ENCODE measurements at places on chromosomes 1 and 21. TPM values are rescaled to one million over a fixed set of nuclear protein-coding genes. Genes with fewer than 3 reads are reported as not detected.

SV2A gene
- total RNA-seq = 2.5 TPM

AMY1C gene
- not detected for total RNA-seq

GRCh38 chr21:16312321-16312720 is 582.5 kb downstream of the USP25 start:
- no peaks in the 10 kb centered on the region for H3K36me3 ChIP-seq
- no peak overlapping the region for H3K4me3 ChIP-seq
- DNase-seq = no peak
- no peaks in the 10 kb centered on the region for H3K27me3 ChIP-seq

GRCh38 chr21:34333121-34333739 is 30.6 kb upstream of the KCNE2 start:
- H3K4me1 ChIP-seq = peaks cover 5% of the 10 kb centered on the region
- no peak overlapping the region for H3K4me3 ChIP-seq
- no peaks in the 10 kb centered on the region for H3K27me3 ChIP-seq

DNA sequence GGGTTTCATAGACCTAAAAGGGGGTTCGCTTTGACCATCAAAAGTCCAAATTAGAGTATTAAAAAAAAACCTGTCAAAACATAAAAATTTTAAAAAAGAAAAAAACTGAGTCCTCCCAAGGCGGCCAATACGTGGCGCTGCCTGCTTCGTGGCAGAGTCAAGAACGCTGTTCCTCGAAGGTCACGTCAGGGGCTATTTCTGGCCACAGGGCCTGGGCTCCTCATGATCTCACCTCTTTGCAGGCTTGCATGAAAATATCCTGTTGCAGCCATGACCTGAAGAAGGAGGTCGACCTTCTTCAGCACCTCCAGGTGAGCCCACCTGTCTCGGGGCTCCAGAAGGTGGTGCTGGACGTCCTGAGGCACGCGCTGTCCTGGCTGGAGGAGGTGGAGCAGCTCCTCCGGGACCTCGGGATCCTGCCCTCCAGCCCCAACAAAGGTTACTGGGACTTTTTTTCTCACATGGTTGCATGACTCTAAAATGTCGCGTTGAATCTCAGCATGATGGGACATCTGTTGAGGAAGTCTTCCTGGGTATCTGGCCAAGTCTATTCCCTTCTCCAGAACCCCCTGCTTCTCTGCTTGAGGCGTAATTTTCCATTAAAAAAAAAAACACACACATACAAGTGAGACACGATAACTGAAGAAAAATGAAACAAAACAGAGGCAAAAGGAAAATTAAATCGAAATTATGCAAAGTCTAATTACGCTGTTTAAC is 80.4 kb upstream of the EFHD2 start:
- H3K36me3 ChIP-seq = no peaks in the 10 kb centered on the region
- DNase-seq = no peak
- no peaks in the 10 kb centered on the region for H3K27me3 ChIP-seq
- no peak overlapping the region for H3K4me3 ChIP-seq
